ENCODE measurements at places on chromosomes 2 and 18.

DNA sequence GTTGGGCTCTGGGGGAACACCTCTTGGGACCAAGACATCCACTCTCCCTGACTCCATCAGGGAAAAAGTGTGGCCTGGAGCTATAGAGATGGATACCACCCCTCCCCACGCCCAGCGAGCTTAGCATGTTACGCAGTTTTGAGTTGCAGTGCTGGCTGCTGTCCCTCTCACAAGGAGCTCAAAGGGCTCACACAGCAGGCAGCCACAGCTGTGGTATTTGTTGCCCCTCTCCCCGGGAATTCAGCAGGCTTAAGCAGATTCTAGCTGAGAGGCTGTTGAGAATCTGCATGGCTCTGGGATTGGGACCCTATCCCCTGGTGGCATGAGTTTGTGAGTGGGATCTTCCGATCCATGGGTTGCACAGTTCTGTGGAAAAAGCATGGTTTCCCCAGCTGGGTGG lies 673.1 kb upstream of the FSHR start:
- no peak for DNase-seq

- no peak for DNase-seq
These were observed 334.4 kb upstream of the DLGAP1 start for GRCh38 chr18:4789506-4789905.

GRCh38 chr2:193103064-193103463 lies 908.3 kb upstream of the TMEFF2 start:
- DNase-seq, result no peak

DNA sequence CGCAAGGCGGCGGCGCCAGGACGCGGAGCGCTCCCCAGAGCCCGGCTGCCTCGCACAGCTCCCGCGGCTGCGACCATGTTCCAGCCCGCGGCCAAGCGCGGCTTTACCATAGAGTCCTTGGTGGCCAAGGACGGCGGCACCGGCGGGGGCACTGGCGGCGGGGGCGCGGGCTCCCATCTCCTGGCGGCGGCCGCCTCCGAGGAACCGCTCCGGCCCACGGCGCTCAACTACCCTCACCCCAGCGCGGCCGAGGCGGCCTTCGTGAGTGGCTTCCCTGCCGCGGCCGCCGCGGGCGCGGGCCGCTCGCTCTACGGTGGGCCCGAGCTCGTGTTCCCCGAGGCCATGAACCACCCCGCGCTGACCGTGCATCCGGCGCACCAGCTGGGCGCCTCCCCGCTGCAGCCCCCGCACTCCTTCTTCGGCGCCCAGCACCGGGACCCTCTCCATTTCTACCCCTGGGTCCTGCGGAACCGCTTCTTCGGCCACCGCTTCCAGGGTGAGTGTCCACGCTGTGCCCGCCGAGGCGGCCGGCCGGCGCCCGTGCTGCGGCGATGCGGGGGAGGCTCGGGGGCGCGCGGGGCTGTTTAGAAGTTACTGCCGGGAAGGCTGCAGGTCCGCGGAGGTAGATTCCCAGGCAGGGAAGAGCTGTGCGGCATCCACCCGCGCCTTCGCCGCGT lies 696 bp downstream of the EMX1 start:
- no peak for DNase-seq

- no peak for DNase-seq
These were observed 54.2 kb downstream of the PDE1A start for GRCh38 chr2:182372661-182373060.

DNA sequence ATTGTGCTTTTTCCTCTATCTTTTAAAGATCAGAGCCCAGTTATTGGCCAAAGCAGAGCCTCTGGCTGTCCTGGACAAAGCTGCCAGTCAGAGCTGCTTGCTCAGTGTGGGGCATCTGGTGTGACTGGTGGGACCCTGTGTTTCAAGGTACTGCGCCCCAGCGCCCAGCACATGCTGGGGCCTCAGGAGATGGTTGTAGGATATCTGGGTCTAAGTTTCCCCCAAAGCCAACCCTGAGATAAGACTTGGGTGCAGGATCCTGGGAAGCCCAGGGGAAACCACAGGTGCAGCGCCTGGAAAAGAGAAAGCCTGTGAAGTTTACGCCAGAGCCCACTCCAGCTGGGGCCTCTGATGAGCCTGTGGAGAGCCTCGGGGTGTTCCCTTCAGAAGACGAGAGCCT lies 117.7 kb downstream of the RPIA start:
- DNase-seq, result no peak

DNA sequence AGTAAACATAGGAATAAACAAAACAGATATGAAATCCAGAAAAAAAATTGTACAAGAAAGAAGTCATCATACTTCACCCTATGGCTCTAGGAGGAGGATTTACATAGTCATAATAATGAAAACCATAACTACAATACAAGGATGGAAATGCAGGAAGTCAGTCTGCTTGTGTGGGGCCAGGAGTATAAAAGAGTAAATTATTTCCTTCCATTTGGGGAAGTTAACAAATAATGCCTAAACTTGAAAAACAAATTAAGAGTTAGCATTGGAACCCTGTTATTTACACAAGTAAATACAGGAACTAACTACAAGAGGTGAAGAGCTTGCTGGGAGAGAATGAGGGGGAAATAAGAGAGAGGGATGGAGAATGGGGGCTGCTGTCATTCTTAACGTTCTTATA lies 15.4 kb downstream of the TMEM163 start:
- DNase-seq, result no peak

DNA sequence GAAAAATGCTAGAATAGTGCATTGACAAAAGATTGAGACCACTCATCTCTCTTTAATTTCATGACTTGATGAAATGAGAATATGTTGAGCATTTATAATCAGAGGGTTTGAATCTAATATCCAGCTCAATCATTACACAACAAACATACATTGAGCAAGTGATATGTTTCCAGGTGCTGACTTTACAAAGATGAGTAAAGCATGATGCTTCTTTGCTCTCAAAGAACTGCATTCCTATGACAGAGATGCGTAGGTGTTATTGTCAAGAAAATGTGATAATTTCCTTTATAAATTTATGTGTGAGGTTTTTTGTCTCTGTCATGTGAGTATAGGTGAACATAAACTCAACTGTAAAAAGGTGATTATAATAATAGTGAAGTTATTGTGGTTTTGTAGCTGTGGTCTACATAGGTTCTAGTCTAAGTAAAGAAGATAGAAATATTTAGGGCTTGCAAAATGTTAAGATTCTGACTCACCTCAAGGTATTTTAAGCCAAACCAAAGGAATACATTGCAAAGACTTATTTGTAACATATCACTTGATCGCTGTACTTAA lies 389.8 kb downstream of the GALNT13 start:
- DNase-seq, result no peak

GRCh38 chr2:30470426-30470825 lies 23.4 kb downstream of the LCLAT1 start:
- no peak for DNase-seq

DNA sequence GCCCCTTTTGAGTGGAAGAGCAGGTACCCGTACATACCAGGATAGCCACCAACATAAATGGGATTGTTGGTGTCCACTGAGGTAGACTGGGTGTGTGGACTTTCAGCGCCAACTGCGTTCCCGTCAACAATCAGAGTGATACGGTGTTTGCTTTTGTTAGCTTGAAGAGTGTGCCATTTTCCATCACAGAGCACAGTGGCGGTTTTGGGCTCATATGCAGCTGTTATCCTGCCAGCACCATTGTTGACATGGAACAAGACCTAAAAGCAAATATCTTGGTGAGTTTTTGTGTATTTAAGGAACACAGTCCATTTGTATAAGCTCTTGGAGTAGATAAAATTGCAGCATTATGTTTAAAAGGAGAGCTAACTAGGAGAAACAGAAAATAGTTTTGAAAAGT lies 174.5 kb downstream of the LAMA1 start:
- DNase-seq, result no peak

DNA sequence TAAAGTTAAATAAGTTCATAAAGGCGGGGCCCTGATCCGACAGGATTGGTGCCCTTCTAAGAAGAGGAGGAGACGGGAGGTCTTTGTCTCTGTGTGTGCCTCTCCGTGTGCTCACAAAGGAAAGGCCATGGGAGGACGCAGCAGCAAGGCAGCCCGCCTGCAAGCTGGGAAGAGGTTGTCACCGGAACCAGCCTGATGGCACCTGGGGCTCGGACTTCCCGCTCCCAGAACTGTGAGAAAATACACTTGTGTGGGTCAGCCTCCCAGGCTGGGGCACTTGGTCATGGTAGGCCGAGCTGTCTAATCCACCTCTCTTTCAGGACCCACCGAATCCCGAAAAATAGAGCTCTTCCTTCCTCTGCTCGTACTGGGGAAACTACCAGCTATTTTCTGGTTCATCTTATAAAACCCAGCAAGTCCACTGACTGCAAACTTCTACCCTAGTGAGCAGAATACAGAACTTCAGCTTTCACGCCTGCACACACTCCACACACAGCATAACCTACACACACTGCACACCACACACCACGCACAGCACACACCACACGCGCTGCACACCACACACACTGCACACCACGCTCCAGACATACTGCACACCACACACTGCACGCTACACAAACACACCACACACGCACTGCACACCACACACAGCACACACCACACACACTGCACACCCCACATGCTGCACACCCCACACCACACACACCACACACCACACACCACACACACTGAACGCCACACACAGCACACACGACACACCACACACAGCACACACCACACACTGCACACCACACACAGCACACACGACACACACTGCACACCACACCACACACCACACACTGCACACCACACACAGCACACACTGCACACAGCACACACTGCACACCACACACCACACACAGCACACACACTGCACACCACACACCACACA lies 58.1 kb downstream of the ASB1 start:
- DNase-seq, result no peak

GRCh38 chr2:191693778-191694177 lies 15.8 kb downstream of the NABP1 start:
- DNase-seq, result no peak

DNA sequence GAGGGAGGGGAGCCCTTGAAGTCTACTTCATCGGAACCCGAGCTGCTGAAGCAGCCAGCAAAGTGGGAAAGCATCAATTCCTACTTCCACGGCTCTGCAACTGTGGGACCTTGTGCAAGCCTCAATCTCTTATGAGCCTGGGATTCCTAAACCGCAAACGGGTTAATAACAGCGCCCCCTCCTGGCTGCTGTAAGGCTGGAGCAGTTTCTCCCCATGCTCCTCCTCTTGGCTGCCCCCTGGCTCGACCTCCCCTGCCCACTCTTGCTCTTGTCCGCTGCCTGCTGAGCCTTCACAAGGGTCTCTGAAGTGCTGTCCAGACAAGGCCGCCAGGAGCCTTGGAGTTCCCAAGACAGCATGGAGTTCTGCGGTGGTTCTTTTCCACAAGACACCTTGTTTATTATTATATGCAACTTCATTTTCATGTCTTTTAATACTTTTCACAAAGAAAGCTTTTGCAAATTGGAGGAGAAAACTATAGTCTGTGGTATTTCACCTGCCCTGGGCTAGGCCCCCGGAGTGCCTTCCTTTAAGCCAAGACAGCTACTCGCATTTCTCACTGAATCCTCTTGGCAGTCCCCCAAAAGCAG lies 157.2 kb downstream of the DDX1 start:
- peak; percentile 13 for DNase-seq

- DNase-seq, result no peak
These were observed 3.4 kb downstream of the IRS1 start for GRCh38 chr2:226796012-226796839.

GRCh38 chr2:72956936-72957335 lies 39.6 kb downstream of the EMX1 start:
- no peak for DNase-seq

DNA sequence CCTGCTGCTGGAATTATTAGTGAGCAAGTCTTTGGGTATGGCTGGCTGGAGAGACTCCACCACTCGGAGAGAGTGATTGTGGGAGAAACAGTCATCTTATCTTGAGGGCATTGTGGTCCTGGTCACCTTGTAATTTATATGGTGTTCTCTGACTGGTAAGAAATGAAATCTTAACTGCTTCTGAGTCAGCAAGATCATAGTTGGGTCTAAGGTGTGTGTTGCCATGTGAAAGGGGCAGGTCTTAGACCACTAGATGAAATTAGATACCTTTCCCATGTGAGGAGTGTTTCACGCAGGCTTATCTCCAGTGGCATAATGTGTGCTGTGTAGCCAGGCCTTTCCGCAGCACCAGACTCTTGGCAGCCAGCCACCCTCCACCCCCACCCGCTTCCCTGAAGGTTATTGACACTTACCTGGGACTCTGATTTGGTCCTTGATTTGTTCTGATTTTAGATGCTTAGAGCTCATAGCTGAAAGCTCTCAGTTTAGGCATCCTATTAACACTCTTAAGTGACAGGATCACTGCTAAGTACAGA lies 7.7 kb downstream of the MAPRE3 start:
- DNase-seq, result no peak

DNA sequence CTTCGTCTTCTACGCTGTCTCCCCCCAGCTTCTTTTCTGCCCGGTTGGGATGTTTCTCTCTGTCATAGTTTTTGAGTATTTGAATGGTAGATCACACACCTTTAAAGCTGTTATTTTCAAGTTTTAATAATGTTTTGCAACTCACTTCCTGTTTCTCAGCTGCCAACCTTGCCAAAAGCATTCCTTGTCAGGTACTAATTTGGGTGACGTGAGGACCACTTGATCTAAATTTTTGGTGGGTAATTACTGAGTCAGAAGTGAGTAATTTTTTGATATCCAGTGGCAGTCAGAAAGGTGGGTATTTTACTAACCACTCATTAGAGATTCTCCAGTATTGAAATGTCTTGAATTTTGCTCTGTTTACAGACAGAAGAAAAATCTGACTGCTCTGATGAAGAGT lies 852.4 kb upstream of the FANCL start:
- no peak for DNase-seq

DNA sequence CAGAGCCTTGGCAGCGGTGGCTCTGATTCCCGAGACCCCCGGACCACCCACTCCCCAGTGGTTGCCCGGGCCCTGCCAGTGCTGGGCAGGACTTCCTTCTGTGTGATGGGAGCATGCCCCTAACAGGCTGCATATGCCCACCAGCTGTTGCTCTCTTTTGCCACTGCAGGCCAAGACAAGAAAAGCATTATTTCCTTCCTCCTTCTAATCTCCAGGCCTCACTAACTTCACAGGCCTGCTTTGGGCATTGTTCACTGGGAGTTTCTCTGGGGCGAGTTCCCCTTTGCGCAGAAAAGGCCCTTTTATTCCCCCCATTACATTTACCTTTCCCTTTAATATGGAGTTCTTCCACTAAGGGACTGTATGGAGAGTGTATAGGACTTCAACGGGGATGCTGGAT lies 249.1 kb upstream of the SIX2 start:
- no peak for DNase-seq

DNA sequence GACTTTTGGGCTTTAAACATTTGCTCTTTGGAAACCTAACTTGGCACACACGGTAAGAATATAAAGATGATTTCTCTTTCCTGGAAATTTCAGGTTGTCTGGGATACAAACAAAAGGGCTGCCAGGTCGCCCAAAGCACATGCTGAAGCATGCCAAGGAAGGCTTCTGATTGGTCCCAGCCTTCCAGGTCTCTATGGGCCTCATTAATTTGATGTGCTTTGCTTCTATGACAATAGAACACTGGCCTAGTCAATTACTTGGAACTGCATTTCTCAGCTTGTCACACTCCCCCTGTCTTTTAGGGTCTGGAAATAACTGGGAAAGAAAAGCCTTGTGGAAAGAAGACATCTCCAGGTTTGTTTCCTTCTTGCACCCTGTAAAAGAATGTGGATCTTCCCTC lies 228.9 kb downstream of the ADCYAP1 start:
- no peak for DNase-seq
